ENCODE measurements at places on chromosomes 16 and 17.

DNA sequence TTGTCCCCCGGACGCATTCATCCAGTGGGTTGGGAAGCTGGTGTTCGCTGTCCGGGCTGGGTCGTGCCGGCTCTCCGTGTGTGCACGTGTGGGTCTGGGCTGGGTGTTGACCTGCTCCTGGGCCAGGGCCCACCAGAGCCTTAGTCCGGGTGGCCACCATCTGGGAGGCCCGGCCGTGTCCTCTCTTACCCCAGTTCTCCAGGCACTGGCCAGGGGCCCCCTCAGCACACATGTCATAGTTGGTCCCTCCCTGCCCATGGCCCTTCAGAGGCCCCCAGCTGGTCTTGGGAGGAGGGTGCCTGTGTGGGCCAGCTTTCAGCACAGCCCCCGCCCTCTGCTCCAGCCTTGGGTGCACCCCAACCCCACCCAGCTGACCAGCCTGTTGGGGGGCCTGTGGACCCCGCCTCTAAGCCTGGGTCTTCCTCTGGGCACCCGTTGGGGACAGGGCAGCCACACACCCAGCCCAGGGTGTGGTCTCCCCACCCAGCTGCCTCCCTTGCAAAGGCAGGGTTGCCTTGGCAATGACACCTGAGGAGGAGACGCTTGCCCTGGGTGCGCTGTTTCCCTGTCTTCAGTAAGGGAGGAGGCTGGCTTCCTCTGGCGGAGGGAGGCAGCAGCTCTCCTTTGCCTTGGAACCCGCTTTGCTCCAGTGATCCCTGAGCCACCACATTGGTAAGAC lies 77.4 kb downstream of the JPH3 start:
- DNase-seq: no peak

DNA sequence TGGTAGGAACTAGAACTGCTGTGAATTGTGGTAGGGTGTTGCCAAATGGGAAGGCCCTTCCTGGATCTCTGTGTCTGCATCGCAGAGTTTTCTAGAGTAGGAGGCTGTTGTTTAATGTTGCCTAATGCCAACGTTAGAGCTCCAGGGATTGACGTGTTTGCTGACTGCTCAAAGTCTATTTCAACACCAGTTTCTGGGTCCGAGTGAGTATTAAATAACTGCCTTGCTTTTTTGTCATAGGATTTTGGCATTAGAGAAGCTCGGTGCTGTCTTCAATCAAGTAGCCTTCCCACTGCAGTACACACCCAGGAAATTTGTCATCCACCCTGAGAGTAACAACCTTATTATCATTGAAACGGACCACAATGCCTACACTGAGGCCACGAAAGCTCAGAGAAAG lies 40.0 kb downstream of the SF3B3 start:
- no peak for DNase-seq

GRCh38 chr16:31250782-31251384 lies 8.9 kb upstream of the ITGAM start:
- no peak for DNase-seq

- no peak for DNase-seq
Measured at GRCh38 chr17:3738562-3739295, 15.0 kb downstream of the HASPIN start.

DNA sequence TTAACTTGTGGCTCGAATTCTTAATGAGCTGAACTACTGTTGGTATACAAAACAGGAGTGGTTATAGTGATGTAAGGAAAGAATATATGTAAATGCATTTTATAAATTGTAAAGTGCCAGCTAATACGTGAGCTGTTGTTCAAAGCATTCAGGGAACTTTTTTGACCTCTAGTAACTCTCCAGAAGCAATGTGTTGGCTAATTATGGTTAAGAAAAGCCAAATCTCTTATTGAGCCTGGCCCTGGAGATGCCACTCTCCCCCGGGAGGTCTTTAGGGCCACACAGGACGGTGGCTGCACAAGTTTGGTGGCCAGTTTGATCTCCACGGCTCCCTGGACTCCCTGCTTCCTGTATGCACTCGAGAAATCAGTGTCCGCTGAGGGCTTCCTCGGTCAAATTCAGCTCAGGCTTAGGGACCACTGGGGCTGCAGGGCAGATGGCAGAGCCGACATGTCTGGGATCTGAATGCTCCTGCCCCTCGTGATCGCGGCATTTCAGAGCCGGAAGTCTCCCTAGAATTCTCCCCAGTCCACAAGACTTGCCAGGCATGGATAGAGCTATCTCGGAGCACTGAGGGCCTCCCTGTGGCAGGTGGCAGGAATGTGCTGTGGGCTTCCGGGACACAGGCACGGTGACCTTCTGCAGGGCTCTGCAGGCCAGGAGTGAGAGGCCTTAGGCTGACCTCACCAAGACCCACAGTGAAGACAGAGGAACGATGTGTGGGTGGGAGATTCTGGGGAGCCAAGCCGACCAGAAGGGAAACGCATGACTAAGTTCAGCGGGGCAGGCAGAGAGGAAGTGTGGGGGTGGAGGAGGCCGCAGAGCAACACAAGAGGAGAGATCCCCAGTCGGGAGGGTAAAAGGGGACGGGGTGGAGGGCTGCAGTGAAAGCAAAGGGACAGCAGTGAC lies 18.6 kb upstream of the PITPNM3 start:
- DNase-seq: no peak

GRCh38 chr17:7573324-7574080 lies 5.9 kb upstream of the CD68 start:
- DNase-seq: peak; percentile 81

GRCh38 chr16:15701975-15702970 lies 52.2 kb downstream of the NDE1 start:
- no peak for DNase-seq

GRCh38 chr17:8726941-8727555 lies 17.6 kb downstream of the CCDC42 start:
- no peak for DNase-seq

- DNase-seq: no peak
Measured at GRCh38 chr17:75832652-75833400, 11.4 kb downstream of the UNC13D start.

- no peak for DNase-seq
Measured at GRCh38 chr16:68490358-68490757, 42.0 kb upstream of the SMPD3 start.

DNA sequence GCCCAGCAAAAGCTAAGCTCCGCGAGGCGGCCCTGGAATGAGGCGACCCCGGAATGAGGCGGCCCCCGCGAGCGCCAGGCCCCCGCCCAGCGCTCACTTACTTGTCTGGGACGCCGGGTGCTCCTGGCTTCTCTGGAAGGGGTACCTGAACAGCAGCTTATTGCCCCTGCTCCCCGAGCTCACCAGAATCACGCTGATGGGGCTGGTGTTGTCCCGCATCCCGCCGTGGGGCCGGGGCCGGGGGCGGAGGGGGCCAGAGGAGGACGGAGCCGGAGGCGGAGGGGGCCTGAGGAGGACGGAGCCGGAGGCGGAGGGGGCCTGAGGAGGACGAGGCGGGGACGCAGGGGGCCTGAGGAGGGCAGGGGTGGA lies 440 bp downstream of the NPRL3 start:
- DNase-seq: peak; percentile 46

- no peak for DNase-seq
Measured at GRCh38 chr17:35949401-35949800, 5.9 kb upstream of the LYZL6 start.

DNA sequence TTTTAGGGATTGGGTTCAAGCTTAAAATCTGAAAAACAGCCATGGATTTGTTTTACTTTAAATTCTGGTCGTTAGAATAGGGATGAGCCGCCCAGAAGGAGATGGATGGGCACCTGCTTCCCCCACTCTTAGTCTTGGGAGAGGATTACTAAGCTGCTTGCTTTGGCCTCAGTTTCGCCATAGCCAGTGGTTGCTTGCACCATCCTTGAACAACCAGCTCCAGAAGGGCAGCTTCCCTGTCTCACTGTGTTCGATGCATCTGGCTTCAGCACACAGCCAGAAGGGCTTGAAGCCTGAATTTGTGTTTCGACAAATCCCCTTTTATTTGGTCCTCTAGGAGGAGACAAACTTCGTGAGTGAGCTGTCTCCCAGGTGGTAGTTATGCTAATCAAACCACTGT lies 7.1 kb downstream of the CYB5D2 start:
- no peak for DNase-seq

DNA sequence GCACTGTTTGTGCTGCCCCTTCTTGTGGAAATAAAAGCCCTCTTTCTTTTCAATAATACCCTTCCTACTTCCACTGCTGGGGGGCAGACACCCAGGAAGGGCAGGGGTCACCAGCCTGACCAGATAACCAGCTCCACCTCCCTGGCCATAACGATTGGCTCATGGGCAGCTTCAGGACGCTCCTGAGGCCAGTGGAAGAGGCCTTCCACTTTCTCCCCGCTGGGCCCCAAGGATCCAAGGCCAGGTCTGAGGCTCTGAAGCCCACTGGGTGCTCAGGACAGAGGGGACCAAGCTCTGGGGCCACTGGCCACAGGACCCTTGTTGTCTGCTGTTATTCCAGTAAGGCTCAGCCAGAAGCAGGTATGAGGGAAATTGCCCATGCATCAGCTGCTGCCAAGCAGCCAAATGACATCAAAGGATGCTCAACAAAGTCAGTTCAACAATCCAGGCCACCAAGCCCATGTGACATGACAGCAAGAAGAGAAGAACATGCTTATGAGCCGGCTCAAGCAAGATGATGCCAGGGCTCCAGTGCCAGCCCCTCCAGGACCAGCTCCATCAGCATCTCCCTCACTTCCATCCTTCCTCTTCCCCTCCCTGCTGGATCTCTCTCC lies 238.8 kb downstream of the ZNF423 start:
- no peak for DNase-seq

GRCh38 chr16:86831366-86831765 lies 253.0 kb downstream of the FOXL1 start:
- DNase-seq: no peak

DNA sequence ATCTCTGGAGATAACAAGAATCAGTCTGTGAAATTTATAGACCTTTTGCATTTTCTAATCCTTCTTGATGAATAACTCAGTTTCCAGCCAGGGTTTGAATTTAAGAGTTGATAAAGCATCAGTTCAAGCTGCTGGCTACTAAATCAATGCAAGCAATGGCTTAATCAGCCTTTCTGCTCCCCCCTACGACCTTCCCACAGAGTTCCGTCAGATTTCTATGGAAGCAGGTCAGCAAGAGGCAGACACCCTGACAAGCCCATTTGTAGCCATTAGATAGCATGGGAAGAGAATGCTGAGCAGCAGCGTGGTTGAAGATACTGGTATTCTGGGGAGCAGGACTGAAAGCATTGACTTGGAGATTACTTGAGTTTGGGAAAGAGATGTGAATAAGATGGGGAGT lies 868.1 kb downstream of the KCNJ2 start:
- DNase-seq: peak; percentile 18

- DNase-seq: peak; percentile 26
Measured at GRCh38 chr16:11871193-11871592, 19.9 kb upstream of the RSL1D1 start.

DNA sequence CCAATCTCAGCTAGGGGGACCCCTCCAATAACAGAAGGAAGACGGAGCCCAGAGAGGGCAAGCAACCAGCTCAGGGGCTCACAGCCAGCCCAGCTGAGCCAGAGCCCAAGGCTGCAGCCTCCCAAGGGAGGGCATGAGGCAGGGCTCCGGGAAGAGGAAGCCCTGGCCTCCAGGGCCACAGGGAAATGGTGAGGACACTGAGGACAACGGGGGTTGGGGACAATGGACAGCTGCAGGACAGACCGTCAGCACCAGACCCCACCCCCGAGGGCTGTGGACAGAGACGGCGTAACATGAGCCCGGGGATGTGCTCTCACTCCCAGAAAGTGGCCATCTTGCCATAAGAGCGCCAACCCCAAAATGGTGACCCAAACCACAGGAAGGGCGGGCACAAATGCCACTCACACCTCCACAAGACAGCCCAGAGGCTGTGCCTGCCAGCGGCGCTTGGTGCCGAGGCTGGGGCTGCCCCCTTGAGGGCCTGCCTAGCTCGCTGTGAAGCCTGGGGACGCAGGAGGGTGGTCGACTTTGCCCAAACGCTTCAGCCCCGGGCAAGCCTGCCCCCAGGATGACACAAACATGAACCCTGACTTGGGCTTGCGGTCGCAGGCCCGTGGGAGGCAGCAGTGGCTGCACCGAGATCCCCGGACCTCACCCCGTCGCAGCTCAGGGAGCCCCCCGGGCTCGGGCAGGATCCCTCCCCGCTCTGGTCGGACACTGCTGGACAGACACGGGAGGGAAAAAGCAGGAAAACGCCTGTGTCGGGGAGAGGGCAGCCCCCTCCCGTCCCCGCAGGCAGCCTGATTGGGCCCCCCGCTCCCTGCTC lies 10.5 kb downstream of the PIMREG start:
- peak; percentile 40 for DNase-seq

DNA sequence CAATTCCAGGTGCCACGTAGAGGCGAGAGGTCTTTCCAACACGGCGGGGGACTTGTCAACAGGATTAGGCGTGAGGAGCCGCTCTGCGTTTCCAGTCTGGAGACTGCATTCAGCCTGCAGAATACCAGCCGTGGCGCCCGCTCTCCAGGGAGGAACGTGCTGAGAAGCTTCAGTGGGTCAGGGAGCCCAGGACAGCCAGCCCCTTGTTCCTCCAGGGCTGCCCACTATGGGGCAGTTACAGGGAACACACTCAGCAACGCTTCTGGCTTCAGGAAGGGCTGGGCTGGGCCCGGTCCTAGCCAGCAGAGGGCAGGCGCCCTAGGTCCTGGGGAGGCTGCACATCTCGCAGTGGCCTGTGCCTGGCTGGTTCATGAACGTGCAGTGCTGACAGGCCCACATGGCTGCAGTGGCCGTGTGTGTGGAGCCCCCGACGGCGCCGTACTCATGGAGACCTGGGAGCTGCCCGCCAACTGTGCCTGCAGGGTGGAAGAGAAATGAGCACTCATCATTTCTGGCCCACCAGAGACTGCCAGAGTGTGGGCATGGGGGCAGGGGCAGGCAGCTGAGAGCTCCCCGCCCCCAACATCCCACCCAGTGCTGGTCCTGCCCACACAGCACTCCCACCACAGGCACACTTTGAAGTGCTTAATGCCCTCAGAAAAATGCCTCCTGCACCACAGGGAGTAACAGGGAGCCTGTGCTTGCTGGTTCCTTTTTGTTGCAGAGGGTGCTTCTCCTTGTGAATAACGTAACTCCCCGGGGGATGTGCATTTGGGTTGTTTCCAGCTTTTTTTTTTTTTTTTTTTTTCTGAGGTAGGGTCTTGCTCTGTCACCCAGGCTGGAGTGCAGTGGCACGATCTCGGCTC lies 7.0 kb upstream of the FAAP100 start:
- DNase-seq: no peak

GRCh38 chr17:69961501-69962145 lies 113.4 kb upstream of the KCNJ16 start:
- no peak for DNase-seq

GRCh38 chr17:32259586-32259985 lies 6.0 kb upstream of the RHBDL3 start:
- DNase-seq: no peak

GRCh38 chr17:14211801-14212200 lies 24.9 kb downstream of the CDRT15 start:
- no peak for DNase-seq

- no peak for DNase-seq
Measured at GRCh38 chr16:31529108-31529936, 1.6 kb downstream of the AHSP start.

GRCh38 chr16:6573577-6573976 lies 759.1 kb upstream of the RBFOX1 start:
- DNase-seq: peak; percentile 90

- DNase-seq: no peak
Measured at GRCh38 chr17:265718-266117, 84.3 kb upstream of the DOC2B start.

- DNase-seq: peak; percentile 90
Measured at GRCh38 chr17:48011405-48012150, 26.0 kb downstream of the COPZ2 start.

- DNase-seq: peak; percentile 38
Measured at GRCh38 chr17:48439875-48440505, 10.0 kb upstream of the SKAP1 start.

Measured in SK-N-DZ (cell line).